ENCODE measurements at places on chromosomes 13 and 19.

DNA sequence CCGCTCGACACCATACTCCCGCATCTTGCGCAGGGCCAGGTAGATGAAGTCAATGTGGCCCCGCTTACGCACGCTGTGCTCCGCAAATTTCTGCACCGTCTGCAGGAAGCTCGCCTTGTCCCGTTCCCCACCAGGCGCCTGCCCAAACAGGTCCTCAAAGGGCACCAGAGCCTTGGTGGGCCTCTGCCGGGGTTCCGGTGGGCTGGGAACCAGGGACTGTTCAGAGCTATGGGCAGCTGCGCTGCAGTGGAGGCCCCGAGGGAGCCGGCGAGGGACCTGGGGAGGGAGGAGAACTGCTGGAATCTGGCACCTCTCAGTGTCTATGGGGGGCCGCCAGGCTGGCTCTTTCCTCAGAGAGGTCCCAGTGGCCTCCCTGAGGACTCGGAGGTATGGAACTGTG, 8.3 kb upstream of the ZNF653 start:
- no peak for DNase-seq

DNA sequence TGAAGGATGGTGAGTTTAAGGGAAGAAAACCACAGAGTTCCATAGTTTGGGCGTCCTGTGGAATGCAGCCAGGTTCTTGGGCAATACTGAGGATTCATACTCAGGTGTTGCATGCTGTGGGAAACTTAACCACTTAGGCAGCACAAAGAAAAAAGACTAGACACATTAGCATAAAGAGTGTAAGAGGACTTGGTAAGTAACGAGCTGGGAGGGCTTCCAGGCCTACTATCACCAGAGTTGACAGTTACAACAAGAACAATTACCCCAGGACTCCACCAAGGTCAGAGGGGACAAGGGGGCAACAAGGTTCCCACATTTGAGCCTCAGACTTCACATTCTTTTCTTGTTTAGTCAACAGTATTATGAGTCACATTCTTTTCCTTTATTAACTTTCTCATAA, 33.2 kb downstream of the KCTD12 start:
- DNase-seq = no peak

DNA sequence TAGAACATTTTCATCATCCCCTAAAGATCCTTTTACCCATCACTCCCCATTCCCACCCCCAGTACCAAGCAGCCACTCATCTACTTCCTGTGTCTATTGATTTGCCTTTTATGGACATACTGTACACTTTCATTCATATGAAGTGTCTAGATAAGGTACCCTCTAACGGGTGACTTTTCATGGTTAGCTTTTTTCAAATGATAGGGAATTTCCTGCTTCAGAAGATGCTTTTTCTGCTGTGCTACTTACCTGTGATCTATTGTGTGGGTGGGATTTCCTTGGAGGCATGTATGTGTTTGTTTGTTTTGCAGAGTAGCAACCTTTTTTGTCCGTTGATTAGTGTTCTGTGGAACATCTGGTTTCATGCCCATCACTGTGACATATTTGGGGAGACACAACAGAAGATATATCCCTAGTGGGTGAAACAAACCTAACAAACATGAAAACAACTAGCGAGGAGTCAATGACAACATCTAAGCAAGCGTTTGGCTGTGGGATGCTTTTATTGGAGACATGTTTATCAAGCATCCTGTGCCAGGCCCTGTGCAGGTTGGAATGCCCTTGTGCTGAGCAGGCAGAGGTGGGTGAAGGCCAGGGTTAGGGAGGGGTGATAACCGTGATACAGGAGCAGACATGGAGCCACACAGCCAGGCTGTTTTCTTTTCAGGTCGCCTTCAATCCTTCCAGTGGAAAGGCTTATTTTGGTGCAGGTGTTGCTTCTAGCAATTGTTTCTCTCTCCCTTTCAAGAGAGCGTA, 17.6 kb downstream of the SPINT2 start:
- no peak for DNase-seq

GRCh38 chr19:41564515-41565378, 11.2 kb upstream of the CEACAM21 start:
- no peak for DNase-seq

DNA sequence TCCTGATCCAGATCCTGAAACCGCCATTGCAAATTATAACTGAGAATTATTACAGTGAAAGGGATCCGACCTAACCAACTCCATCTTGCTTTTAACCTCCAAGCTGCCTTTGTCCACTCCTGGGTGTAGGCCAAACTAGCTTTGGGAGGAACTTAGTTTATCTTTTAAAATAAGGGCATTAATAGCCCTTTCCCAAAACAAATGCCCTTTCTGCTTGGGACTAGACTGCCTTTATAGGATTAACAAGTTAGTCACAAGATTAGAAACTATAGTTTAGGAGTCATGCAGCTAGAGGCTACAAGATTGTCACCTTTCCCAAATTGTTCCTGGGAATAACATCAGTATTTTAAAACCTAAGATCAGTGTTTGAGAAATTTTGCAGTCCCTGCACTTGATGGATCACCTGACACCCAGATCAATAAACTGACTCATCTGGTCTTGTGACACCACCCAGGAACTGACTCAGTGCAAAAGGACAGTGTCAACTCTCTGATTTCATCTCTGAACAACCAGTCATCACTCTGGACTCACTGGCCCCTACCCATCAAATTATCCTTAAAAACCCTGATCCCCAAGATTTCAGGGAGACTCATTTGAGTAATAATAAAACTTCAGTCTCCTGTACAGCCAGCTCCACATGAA, 4.1 kb upstream of the ZNF841 start:
- no peak for DNase-seq

DNA sequence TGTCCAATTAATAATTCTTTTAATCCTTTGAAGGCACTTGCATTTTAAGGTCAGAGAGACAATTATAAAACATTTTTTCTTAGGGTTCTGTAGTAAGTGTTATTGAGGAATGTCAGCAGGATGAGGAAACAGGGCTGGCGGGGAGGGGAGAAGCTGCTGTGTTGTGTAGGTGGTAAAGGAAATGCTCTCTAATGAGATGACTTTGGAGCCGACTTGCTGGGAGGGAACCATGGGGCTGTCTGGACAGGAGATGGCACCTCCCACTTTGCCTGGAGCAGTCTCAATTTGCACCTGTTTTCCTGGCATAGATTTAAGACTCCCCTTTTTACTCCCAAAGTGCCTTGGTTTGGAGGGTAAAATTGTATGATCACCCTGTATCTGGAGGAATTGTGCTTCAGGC, 230.4 kb downstream of the ATP8A2 start:
- DNase-seq = no peak

- no peak for DNase-seq
Observed at GRCh38 chr19:39942366-39942730, 7.9 kb upstream of the FCGBP start.

GRCh38 chr13:47680748-47681147, 320.3 kb downstream of the SUCLA2 start:
- no peak for DNase-seq

- no peak for DNase-seq
Observed at GRCh38 chr19:57850553-57851017, 926 bp downstream of the ZNF587 start.

DNA sequence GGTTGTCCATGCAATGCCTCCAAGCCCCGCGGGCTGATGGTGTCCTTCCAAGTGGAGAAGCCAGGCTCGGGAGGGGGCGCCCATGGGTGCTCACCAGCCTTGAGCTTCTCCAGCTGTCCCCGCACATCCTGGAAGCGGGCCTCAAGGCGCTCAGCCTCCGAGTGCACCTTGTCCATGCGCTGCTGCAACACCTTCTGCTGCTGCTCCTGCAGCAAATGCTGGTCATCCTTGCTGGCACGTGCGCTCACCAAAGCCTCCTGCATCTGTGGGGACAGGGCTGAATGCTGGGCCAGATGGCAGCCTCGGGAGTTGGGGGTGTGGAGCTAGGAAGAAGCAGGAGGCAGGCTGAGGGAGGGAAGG, 22.8 kb upstream of the EMP3 start:
- no peak for DNase-seq

GRCh38 chr13:47005756-47006414, 109.0 kb upstream of the HTR2A start:
- DNase-seq = no peak

DNA sequence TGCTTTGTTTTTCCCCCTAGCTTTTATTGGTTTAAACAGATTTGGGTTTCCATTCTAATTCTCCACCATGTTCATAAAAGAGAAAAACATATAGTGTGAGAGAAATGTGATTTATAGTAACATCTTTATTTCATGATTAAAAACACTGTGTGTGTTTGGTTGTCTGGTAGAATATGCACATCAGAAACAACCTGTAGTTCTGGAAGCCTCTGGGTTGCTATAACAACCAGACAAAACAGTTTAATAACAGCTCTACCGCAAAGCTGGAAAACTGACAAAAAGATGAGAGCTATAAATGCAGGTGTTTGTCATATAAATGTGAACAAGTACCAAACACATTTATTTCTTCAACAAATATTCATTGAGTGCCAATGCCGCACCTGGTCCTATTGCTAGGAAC, 9.8 kb downstream of the KBTBD6 start:
- DNase-seq = no peak

DNA sequence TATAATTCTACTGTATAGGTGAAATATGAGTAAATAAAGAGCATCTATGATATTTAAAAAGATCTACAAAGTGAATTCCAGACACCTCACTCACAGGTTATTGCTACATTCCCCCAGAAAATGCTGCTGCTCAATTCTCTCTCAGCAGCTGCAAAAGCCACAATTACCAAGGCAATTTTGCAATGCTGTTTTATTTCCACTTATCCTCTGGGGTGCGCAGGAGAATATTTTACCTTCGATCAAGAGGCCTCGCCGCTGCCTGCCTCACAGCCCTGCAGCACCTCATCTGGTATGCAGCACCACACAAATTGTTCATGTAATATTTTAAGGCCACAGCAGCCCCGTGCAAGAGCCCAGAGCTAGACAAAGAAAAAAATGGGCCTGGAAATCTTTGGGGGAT, 333.2 kb downstream of the DNAJC15 start:
- DNase-seq = no peak

DNA sequence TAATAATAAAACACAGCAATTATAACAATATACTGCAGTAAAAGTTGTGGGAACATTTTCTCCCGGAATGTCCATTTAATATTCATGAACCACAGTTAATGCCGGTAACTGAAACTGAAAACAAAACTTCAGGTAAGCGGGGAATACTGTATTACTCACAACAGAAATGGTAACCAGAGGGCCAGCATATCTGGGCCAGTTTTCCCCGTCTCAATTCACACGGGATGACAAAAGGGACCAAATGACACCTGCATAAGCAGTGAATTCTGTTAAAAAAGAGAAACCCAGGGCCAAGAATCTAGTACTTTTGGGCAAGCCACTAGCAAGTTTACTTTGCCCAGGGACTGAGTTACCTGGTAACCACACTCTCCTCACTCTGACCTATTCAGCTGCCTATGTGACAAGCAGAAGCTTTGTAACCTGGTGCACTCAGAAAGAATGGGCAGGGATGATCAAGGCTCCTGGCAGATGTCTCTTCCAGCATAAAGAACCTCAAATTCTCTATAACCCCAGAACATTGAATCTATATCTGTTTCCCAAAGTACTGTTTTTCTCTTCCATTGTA, 1171.2 kb downstream of the DIAPH3 start:
- DNase-seq = no peak

DNA sequence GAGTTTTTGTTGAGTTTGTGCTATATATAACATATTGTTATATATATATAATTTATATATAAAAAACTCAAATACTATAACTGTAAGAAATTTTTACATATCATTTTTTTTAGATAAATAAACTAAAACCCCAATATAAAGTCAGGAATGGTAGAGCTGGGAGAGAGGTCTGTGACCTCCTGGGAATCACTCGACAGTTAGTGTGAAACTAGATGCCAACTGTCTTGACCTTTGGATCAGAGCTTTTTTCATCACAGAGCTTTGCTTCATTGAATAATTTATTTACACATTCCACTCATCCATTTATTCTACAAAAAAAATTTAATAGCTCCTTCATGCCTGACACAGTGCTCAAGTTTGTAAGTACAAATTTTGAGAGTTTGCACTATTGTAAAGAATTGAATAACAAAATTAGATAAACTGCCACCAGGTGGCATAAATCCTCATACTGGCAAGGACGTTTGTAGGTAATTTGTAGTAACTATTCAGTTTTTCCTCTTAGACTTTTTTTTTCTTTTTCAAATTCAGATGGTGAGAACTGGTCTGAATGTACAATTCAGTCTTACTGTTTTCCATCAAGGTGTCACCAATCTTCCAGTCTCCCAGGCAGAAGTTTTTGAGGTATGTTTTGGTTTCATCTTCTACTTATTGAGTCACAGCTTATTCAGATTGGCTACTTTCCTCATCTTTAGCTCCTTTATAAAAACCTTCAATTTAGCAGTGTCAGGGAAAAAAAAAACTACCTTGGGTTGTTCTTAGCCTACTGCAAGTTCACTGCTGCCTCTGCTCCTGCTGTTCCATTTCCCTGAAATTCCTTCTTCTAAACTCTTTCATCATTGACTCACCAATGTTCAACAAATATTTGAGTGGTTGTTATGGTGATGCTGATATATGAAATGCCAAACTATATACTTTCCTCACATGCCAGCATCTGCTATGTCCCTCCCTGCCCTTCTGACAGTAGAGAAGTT, 28.7 kb downstream of the LACC1 start:
- DNase-seq = no peak

DNA sequence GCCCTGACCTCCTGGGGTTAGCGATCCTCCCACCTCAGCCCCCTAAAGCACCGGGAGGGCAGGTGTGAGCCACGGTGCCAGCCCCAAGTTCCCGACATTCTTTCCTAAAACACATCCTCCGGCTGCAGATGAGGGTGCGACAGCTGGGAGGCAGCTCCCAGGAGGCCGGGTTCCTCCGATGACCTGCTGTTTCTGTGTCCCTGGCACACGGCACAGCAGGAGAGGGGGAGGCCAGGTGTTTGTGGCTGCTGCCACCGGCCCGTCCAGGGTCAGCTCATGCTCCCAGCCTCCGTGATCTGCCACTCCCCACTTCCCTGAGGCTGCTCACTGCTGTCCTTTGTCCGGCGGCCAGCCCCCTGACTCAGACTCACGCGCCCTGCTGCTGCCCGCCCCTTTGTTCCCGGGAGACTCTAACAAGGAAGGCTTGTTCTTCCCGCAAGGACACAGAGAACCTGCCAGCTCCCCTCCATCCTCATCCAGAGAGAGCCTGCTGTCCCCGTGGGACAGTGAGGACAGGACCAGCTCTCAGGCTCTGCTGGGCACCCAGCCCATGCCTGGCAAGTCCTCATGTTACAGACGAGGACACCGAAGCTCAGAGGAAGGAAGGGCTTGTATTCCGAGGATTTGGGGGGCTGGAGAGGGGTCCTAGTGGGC, 10.6 kb upstream of the MADCAM1 start:
- DNase-seq = no peak

- no peak for DNase-seq
Observed at GRCh38 chr19:11324079-11324661, 15.3 kb downstream of the RAB3D start.

DNA sequence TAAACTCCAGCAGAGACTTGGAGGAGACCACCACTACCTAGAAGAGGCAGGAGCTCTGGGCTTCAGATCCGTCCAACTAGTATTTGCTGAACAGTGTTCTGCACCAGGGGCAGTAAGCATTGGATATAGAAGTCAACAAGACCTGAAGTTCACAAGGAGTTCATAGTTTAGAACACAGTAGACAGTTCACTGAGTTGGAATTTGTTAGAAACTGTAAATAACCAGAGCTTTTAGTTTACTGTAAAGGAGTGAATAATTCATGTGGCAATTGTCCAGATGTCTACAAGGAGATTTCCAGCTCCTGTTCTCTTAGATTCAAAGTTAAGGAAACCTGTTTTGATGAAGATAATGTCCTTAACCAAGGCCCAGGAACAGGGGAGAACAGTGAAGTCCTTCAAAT, 128.9 kb downstream of the COG6 start:
- DNase-seq = no peak

- DNase-seq = no peak
Observed at GRCh38 chr19:39124136-39124764, 1.3 kb upstream of the PAK4 start.

- no peak for DNase-seq
Observed at GRCh38 chr13:30906411-30907051, 460 bp downstream of the MEDAG start.
